ENCODE measurements at places on chromosomes 3 and 15.

DNA sequence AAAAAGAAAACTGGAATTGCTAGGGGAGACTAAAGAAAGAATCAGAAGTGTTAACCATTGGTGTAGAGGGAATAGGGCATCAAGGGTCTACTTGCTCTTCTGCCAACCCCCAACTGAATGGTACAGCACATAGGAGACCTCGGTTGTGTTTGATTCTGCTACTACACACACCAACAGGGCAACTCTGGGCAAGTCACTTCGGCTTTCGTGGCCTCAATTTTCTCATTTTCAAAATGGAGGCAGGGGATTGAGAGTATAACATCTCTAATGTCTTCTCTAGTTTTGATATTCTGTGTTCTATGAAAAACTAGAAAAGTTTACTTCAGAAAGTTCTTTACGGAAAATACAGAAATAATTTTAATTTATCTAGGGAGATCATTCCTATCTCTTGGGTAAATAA lies 120.3 kb upstream of the PHLDB2 start:
- no peak for DNase-seq

- DNase-seq, result no peak
Measured at GRCh38 chr15:83991163-83991562, 244.4 kb upstream of the GOLGA6L4 start.

GRCh38 chr15:31857194-31857593 lies 173.1 kb upstream of the CHRNA7 start:
- no peak for DNase-seq

GRCh38 chr3:56467801-56468183 lies 475 bp downstream of the ERC2 start:
- DNase-seq, result no peak

GRCh38 chr3:46417841-46418611 lies 11.0 kb downstream of the CCRL2 start:
- no peak for DNase-seq
